Activated naive CD8-positive, alpha-beta T cell treated with anti-CD3 and anti-CD28 coated beads, Interleukin-2, amount 50 U/mL, for 16 hours (primary cell): ENCODE measurements at places on chromosomes 6 and 20.

GRCh38 chr6:118377711-118378414 is 170.2 kb upstream of the PLN start:
- no peak for DNase-seq

GRCh38 chr6:44373051-44373450 is 14.5 kb upstream of the CDC5L start:
- DNase-seq: no peak

- DNase-seq: no peak
Measured at GRCh38 chr20:60050193-60050947, 92.1 kb downstream of the CDH26 start.

- DNase-seq: no peak
Measured at GRCh38 chr20:3447321-3447720, 23.5 kb upstream of the ATRN start.

GRCh38 chr6:14638435-14638905 is 520.9 kb downstream of the CD83 start:
- no peak for DNase-seq

GRCh38 chr6:126015863-126016262 is 29.5 kb downstream of the TRMT11 start:
- no peak for DNase-seq

DNA sequence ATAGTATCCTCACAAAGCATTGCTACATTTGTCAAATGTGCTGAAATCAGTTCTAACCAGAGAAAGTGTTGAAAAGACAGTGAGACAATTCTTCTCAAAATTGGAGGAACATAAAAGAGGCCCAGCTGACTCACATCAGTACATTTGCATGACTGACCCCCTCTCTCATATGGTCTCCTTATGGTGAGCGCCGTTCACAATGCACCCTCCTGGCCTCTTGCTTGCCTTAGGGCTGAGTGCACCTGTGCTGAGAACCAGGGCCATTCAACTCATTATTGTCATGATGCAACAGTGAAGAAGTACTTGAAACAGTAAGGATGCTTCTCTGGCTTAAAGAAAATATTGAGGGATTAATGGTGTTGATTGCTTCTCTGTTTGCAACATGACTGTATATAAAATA is 375.2 kb upstream of the AGPAT4 start:
- no peak for DNase-seq

GRCh38 chr6:31860349-31860748 is 2.3 kb downstream of the NEU1 start:
- DNase-seq: no peak

DNA sequence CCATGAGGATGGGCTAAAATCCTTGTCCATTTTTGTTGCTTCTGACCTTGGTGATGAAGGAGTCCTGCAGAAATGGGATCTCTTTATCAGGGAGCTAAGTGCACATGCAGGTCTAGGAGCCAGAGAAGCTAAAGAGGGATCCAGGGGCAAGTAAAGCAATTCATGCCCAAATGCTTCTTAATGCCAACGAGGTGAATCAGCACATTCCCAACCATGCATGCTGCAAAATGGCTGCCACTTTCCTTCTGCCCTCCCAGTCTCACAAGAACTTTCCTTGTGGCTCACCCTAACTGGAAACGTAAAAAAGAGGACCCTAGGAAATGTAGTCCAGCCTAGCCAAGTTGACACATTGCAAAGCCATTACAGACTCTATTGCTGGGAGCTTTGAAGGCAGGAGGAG is 298.4 kb downstream of the MAFB start:
- DNase-seq: no peak

DNA sequence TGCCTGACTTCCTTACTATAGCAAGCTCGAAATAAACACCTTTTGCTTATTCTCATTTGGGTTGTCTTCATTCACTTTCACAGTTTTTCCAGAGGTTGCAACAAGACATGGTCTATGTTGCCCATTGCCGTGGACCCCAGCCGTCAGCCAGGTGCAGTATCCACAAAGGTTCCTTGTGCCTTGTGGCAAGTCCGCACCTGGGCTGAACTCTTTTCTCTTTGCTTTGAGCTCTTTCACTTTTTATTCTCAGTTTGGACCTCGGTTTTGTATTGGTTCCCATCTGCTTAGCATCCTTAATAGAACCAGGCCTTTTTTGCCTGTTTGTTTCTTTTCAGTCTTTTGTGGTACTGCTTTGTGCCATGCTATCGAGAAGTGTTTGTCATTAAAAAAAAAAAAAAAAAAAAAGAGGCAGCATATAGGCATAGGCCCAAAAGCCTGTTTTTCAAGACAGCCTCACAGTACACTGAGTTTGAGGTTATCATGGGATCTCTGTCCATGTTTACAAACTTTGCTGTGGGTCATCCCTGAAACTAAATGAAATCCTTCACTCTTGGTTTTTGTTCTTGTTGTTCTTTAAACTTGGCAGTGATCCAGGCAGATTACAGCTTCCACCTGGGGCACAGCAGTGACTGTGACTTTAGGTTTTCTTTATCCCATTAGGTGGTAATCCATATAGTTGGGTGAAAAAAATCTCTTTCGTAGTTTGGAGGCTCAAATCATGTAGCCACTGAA is 33.3 kb downstream of the GSTA3 start:
- DNase-seq: no peak

GRCh38 chr6:170048615-170049256 is 242.1 kb downstream of the DLL1 start:
- DNase-seq: no peak

GRCh38 chr20:889932-890463 is 26.1 kb downstream of the ANGPT4 start:
- no peak for DNase-seq

GRCh38 chr6:24287239-24287638 is 70.6 kb downstream of the DCDC2 start:
- DNase-seq: no peak

- DNase-seq: no peak
Measured at GRCh38 chr6:106413016-106413415, 52.5 kb downstream of the CRYBG1 start.

DNA sequence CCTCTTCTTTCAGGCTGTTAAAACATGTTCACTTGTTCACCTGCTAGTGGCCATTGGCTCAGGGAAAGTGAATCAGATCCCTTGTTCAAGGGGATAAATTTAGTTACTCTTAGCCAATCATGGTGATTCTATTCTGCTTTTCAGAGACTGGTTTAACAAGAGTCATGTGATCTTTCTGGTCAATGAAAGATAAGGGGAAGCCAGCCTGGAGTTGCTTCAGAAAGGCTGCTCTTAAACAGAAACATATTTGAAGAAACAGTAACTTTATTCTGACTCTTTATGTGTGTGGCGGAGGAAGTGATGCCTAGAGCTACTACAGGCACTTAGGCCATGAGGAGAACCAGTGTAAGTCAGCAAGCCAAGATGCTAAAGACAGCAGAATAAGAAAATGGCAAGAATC is 28.1 kb upstream of the AHI1 start:
- no peak for DNase-seq

DNA sequence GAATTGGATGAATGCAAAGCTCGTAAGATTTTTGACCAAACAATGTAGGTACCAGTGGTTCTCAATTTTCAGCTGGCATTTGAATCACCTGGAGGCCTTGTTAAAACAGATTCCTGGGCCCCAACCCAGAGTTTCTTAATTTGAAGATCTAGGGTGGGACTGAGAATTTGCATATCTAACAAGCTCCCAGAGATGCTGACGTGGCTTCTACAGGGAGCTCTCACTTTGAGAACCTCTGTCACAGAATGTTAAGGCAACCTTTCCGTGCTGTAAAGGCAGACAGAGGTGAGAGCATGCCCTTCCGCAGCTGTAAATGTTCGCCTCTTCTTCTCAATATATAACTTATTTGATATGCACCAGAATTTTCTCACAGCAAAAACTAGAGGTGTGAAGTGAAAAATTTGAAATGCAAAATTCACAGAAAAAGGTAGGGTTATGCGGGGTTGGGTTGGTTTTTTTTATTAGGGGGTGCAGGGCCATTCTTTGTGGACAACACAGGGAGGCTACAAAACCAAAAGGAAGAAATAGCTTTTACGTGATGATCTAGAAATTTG is 69.4 kb downstream of the BMP2 start:
- DNase-seq: no peak

DNA sequence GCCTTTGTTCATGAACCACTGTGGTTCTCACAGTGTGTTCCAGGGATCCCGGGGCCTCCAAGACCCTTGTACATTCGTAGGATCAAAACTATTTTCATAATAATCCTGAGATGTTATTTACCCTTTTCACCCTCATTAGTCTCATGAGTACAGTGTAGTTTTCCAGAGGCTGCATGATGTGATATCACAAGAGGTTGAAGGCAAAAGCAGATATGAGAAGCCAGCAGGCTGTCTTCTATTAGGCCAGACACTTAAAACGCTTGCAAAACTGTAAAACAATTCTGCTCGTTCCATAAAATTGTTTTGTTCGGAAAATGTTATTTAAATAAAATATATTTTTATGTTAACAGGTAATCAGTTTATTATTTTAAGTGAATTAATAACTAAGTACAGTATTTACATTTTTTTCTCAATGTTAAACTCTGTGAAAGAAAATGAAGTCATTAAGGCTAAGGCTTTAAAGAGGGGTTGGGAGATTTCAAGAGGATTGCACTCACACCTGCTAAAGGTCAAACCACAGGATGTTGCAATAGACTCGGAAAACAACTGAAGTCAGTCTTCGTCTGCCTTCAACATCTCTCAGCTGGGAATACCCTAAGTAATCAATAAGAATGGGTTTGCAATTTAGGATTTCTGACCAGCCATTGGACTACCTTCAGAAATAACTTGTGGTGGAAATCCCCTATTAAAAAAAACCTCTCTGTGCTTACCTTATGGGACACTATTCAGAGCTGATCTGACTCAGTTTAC is 474.2 kb downstream of the KIF16B start:
- no peak for DNase-seq

- DNase-seq: no peak
Measured at GRCh38 chr6:1856381-1856780, 246.7 kb downstream of the FOXC1 start.

GRCh38 chr20:35732644-35732982 is 9.4 kb downstream of the RBM39 start:
- no peak for DNase-seq

DNA sequence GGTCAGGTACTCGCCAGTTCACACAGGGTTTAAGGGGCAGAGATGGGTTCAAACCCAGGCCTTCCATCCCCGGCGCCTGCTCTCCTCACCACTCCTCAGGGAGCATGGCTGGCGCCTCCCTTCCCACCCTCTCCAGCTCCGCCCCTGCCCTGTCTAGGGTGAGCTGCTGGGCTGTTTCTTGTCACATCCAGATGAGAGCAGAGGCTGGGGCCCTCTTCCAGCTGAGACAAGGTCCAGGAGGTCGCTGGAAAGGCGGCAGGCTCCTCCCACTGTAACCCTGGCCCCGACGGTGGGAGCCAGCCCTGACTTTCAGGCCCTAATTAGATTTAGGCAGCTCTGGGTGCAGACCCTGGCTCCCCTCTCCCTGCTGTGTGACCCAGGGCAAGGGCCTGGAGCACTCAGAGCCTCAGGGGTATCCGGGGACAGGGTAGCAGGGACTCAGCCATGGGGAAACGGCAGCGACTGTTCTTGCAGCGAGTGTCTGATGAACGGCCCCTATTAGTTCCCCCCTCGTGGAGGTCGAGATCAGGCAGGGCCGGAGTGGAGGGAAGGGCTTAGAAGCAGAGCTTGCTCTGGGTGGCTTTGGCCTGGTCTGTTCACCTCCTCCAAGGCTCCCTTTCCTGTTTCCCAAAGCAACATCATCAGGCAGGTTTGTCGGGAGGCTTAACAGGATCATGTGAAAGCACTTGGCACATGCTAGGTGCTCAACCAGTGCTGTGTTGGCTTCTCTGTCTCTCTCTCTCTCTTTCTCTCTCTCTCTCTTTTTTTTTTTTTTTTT is 33.4 kb downstream of the SNAI1 start:
- DNase-seq: no peak

DNA sequence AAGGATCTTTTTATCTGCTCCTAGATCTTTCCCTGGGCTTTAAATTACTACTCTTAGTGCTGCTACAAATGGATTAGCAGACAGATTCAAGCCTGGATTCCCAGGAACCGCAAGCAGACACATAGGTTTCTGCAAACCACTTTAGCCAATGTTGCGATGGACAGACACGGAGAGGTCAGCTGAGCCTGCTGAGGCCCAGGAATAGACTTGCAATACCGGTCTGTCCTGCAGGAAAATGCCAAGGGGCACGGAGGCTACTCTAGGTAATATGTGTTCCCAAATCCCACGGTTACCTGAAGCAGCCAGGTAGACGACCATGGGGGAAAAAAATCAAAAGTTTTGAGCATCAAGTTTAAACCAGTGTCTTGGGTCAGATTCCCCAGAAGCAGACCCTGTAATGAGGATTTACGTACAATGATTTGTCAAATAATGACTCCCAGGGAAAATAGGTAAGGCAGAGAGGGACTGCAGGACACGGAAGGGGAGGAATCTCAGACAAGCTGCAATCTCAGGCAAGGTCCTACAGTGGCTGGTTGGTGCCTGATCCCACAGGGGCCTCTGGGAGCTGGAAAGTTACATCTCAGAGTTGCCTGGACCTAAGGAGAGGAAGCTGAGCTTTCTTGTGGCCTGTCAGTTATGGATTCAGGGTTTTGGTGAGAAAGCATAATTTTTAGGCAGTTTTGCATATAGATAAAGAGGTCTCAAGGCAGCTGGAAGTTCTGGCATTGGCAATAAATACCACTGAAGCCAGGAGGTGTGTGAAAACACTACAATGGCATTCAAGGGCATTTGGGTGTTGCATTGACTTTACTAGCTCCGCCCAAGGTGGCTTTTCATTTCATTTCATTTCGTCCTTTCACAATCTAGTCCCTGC is 12.5 kb downstream of the OTOR start:
- DNase-seq: no peak

DNA sequence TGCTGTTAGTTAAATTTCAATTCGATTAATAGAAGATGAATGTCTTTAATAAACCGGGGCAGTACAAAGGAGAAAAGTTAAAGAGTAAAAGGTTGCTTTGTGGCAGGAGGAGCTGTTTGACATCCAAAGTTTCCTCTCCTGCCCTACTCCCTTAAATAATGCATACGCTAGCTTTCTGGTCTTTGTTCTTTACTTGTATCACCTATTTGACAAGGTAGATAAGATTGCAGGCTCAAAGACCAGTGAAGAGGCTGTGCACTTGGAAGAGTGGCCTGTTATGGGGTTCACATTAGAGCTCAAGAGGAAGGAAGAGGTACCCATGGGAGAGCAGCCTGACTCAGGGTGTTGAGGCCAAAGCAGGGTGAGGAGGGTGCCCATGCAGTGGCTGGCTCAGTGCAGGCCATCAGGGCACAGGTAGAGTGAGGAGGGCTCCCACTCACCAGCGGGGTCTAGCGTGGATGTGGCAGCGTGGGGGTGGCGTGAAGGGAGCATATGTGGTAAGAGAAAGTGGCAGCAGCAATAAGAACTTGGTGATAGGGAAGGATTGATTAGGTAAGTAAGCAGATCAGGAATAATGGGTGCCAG is 29.3 kb upstream of the KLHL31 start:
- DNase-seq: no peak

GRCh38 chr6:68087399-68088133 is 547.5 kb upstream of the ADGRB3 start:
- DNase-seq: no peak
